ENCODE measurements at places on chromosomes 11 and 22. TPM values are rescaled to one million over a fixed set of nuclear protein-coding genes. Genes with fewer than 3 reads are reported as not detected.

Gene IGLL5
- polyA plus RNA-seq, result not detected

Gene ABTB2
- 8.3 TPM for polyA plus RNA-seq

Gene GPHA2
- polyA plus RNA-seq, result 0.35 TPM

Gene SOX10
- 4.9 TPM for polyA plus RNA-seq

Gene ROBO4
- polyA plus RNA-seq, result 23.0 TPM

Gene NCAM1
- 132 TPM for polyA plus RNA-seq

Gene WBP2NL
- polyA plus RNA-seq, result 1.7 TPM

Gene LMO1
- 4.0 TPM for polyA plus RNA-seq

Gene FBLN1
- 135 TPM for polyA plus RNA-seq

Gene B4GALNT4
- polyA plus RNA-seq, result 11.4 TPM

Gene C22orf42
- not detected for polyA plus RNA-seq

Gene SCGB1D2
- not detected for polyA plus RNA-seq

Gene RAG2
- 0.19 TPM for polyA plus RNA-seq

Gene RFPL2
- polyA plus RNA-seq, result 0.16 TPM

Gene SLC22A8
- not detected for polyA plus RNA-seq

Gene FDXACB1
- polyA plus RNA-seq, result 1.7 TPM

Gene NXPE4
- polyA plus RNA-seq, result not detected

Gene GDPD4
- 0.09 TPM for polyA plus RNA-seq

Gene TMPRSS4
- 0.10 TPM for polyA plus RNA-seq

Gene UPK2
- 1.3 TPM for polyA plus RNA-seq

Gene OR10S1
- polyA plus RNA-seq, result not detected

Gene POU2AF1
- polyA plus RNA-seq, result 0.19 TPM

Gene SESN3
- 110 TPM for polyA plus RNA-seq

Gene TSSC4
- polyA plus RNA-seq, result 20.3 TPM

Gene VSIG10L2
- polyA plus RNA-seq, result 0.28 TPM

Gene PGA5
- polyA plus RNA-seq, result 1.7 TPM

Gene OR52I2
- not detected for polyA plus RNA-seq

Gene CASP1
- 6.5 TPM for polyA plus RNA-seq

Gene NPAT
- 7.7 TPM for polyA plus RNA-seq

Gene CHID1
- 61.4 TPM for polyA plus RNA-seq

Gene FGF4
- polyA plus RNA-seq, result 12.0 TPM

Gene CRYBB3
- polyA plus RNA-seq, result 0.32 TPM

Gene LMF2
- polyA plus RNA-seq, result 36.6 TPM

Gene ANKRD13D
- 29.3 TPM for polyA plus RNA-seq

Gene OR4S2
- not detected for polyA plus RNA-seq

Gene GVQW3
- 4.5 TPM for polyA plus RNA-seq

Gene PRAME
- not detected for polyA plus RNA-seq

Gene CFAP300
- 1.5 TPM for polyA plus RNA-seq

Gene SLC5A12
- polyA plus RNA-seq, result 0.18 TPM

Gene SCARF2
- 13.1 TPM for polyA plus RNA-seq

Gene ASCL2
- 0.10 TPM for polyA plus RNA-seq

Gene MMP13
- 0.10 TPM for polyA plus RNA-seq

Gene HEPN1
- 0.20 TPM for polyA plus RNA-seq

Gene GLYATL1
- 0.58 TPM for polyA plus RNA-seq

Gene DCDC1
- polyA plus RNA-seq, result 0.29 TPM

Gene PTGDR2
- 1.4 TPM for polyA plus RNA-seq

Gene MMP8
- 0.04 TPM for polyA plus RNA-seq

Gene SLC16A8
- 2.7 TPM for polyA plus RNA-seq

Gene MPZL2
- polyA plus RNA-seq, result 0.51 TPM

Gene TSPAN18
- 37.2 TPM for polyA plus RNA-seq

Gene PVALB
- polyA plus RNA-seq, result 22.8 TPM

Gene RCOR2
- 11.5 TPM for polyA plus RNA-seq

Gene PTPN5
- polyA plus RNA-seq, result 0.20 TPM

Gene OVOL1
- polyA plus RNA-seq, result not detected

Gene OR56A1
- polyA plus RNA-seq, result not detected

Gene BTG4
- polyA plus RNA-seq, result not detected

Gene LRRC75B
- 6.2 TPM for polyA plus RNA-seq

Gene INS
- polyA plus RNA-seq, result not detected

Gene RASSF10
- 0.35 TPM for polyA plus RNA-seq

Gene APOL1
- 4.3 TPM for polyA plus RNA-seq

All from forelimb muscle (tissue), 1 donor.